D721Med (cell line): ENCODE measurements at places on chromosomes 4 and X.

GRCh38 chr4:79177388-79177787 lies 148.5 kb downstream of the NAA11 start:
- DNase-seq: no peak

DNA sequence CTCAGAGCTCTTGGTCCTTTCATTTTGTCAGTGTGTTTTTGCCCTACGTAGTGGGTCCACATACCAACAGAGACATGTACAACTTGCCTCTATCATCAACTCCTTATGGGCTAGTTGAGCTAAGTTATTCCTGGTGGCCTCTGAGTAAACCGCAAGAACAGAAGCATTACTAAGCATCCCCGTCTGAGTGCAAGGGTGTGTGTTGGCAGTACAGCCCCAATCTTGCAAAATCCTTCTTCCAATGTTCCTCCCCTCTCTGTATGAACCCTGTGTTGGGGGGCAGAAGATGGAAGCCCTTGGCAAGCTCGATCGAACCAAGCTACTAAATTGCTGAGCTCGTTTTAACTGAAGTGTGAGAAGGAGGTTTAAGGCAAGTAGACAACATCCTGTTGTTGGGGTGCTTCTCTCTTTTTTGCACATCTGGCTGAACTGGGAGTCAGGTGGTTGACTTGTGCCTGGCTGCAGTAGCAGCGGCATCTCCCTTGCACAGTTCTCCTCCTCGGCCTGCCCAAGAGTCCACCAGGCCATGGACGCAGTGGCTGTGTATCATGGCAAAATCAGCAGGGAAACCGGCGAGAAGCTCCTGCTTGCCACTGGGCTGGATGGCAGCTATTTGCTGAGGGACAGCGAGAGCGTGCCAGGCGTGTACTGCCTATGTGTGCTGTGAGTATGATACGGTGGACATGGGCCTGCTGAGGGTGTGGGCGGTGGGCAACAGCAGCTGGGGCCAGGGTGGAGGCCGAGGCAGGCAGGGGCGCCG lies at the start of gene SH2D1A:
TSS of gene SH2D1A (plus strand) at position 447 of the 760 bp plus-strand sequence. CDS start at position 527, 80 bp downstream.
- no peak for DNase-seq

GRCh38 chr4:139658586-139659382 lies 6.8 kb upstream of the MGST2 start:
- DNase-seq: no peak

- DNase-seq: no peak
Measured at GRCh38 chr4:2288051-2288541, 26.2 kb upstream of the MXD4 start.

DNA sequence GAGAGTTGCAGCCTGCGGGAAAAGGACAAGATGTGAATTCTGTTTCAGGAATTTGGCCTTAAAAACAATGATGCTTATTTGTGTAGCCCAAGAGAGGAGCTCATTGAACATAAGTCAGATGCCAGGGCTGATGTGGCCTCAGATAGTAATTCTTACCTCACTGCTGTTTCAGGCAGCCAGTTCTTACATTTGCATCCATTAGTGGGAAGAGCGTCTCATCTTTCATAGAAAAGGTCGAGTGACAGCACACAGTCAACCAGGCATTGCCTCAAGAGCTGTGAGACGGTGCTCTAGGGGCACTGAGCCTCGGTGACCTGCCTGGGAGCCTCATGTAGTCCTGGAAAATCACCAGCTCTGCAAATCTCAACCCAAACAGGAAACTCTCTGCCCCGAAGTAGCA lies 174.9 kb upstream of the FRG1 start:
- DNase-seq: no peak

- no peak for DNase-seq
Measured at GRCh38 chrX:13074297-13075262, 30.2 kb upstream of the FAM9C start.

GRCh38 chr4:13368217-13368616 lies 115.9 kb downstream of the RAB28 start:
- no peak for DNase-seq

GRCh38 chrX:103877571-103877970 lies 45.5 kb upstream of the RAB9B start:
- DNase-seq: no peak

GRCh38 chrX:20454117-20454516 lies 187.4 kb upstream of the RPS6KA3 start:
- DNase-seq: no peak

- no peak for DNase-seq
Measured at GRCh38 chr4:128350449-128351045, 62.9 kb upstream of the PGRMC2 start.

DNA sequence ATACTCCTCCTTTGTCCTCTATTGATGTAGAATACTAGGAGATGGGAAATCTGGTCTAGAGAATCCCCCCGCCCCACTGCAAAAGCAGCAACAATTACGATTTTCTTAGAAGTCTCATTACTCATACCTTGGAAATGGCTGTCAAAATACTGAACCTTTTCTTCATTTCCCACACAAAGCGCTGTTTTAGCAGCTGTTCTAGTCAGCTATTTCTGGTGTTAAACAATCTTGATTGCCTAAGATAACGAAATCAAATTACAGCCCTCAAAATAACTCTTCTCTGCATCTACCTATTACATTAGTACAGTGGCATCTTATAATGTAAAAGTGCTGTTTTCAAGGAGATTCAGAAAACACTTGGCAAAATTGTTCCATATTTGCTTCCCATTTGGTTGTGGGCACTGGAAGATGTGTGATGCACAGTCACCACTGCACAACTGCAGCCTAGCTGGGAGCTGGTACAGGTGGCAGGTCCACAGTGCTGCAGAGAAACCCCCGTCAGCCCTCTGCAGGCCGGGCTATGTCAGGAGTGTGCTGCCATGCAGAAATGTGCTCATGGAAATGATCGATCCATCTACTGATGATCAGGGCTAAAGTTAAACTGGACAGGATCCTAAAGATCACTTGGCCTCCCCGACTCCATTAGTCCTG lies 50.4 kb downstream of the TBC1D9 start:
- DNase-seq: no peak
